Osteoblast (primary cell): ENCODE measurements at places on chromosomes 1 and 21. TPM values are rescaled to one million over a fixed set of nuclear protein-coding genes. Genes with fewer than 3 reads are reported as not detected.

FABP3 gene
- total RNA-seq = 28.6 and 38.0 TPM in 2 replicates

CELA3A gene
- not detected in 2 replicates for total RNA-seq

LRRC38 gene
- total RNA-seq = not detected in 2 replicates

PALMD gene
- 2.5 and 5.6 TPM in 2 replicates for total RNA-seq

LUZP1 gene
- total RNA-seq = 29.5 and 30.0 TPM in 2 replicates
